ENCODE measurements at places on chromosomes 11 and 22.

- no peak for DNase-seq
These were observed 4.9 kb upstream of the TESMIN start for GRCh38 chr11:68756171-68756766.

- no peak for DNase-seq
These were observed 139.1 kb upstream of the MTMR2 start for GRCh38 chr11:96063053-96063452.

DNA sequence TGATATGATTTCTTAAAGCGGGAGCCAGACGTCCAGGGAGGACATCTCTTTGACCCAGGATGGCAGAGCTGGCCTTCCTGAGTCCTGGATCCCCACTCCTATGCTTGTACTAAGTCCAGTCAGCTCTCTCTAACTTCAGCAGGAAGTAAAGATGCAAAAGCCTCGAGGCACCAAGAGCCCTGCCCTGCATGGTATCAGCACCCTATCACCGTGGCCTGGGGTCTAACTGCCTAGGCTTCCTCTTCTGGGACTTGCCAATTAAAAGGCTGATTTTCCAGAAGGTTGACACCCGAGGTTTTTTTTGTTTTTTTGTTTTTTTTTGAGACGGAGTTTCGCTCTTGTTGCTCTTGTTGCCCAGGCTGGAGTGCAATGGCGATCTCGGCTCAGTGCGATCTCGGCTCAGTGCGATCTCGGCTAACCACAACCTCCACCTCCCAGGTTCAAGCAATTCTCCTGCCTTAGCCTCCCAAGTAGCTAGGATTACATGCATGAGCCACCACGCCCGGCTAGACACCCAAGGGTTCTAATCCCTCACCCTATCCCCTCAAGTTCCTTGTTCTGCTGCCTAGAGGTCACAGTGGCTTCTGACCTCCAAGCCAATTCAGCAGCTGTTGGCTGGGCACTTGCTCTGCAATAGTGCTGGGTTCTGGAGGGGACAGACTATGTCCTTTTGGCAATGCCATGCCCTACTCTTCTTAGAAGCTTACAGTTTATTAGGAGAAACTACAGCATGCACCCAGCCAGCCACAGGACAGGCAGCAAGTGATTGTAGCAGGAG lies 50.6 kb upstream of the FTH1 start:
- no peak for DNase-seq

DNA sequence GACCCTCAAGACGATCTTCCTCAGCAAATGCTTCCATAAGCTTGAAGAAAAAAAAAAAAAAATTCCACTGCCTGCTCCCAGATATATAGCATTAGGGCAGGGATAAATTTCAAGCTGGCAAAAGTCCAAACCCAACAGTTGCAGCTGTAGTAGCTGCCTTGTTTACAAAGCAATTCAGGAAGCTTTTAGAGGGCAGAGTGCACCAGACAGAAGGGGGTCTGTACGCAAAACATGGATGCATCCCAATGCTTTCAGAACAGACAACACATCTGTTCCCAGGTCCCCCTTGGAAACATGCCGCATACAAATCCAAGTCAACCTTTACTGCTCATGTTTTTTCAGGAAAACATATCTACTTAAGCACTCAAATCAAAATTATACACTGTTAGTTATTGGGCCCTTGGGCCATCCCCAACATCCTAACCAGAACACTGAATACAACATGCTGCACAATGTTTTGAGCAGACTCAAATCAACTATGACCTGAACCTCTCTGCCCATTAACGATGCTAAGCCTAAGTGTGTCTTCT lies 94.5 kb downstream of the CADM1 start:
- no peak for DNase-seq

DNA sequence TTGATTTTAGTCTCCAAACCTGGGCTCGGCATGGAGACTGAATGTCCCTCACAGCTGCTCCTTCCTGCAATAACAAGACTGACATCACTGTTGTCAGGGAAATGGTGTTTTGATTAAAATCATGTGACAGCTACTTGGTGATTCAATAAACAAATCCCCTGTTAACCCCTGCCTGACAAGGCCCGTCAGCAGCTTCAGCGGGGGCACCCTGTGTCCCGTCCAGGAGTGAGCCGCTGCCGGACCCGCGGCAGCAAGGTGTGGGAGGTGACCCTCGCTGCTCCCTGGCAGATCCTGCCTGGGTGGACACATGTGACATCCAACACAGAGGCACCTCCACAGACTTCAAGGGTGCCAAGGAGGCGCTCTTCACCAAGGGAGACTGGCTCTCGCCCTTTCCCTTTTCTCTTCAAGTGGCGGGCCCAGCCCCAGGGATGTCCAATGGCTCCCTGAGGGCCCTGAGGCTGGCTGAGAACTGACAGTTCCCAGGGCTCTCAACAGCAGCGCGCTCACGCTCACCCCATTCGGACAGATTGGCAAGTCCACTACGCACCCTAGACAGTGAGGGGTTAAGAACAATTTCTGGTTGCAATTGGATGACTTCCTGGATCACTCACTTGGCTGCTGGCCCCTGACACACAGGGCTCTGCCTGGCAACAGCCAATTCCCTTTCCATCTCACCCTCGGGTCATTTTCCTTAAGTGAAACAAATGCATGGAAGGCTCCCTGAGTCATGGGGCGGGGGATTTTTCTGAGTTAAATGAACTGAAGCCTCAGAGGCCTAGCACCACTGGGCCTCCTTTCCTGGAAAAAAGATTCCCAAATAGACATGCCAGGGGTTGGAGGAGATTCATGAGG lies 30.7 kb downstream of the PPP2R1B start:
- DNase-seq = no peak
